ENCODE measurements at places on chromosomes 5 and 9.

DNA sequence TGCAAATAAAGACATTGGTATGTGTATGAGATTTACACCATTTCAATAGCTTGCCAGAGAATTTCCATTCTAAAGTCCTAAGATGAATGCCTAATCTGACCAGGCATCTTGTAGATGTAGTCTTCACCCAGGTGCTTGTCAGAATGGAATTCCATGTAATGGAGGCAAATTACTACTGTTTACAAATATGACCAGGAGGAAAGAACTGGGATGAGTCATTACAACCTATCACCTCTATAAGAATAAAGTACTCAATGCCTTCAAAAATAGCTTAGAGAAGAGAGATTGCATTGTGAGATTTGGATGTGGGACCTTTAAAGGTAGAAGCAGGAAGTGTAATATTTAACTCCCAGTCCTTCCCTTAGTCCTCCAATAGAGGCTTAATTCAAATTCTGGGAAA is 507.0 kb upstream of the PTGER4 start:
- DNase-seq = no peak

DNA sequence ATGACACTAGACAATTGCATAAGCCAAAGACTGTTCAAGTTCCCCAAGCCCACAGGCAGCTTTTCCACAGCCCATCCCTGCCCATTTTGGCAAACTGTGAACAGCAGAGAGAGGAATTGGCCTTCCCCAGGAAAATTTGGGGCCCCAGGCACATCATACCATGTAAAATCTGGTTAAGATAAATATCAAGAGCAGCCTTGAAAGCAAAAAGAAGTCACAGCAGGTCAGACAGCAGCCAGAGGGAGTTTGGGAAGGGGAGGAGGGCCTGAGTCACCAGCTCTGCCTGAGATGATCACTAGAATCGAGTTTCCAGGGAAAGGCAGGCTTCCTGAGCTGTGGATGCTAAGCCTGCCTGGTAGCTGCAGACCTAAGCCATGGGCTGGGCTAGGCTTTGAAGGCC is 179.2 kb downstream of the RFK start:
- no peak for DNase-seq

DNA sequence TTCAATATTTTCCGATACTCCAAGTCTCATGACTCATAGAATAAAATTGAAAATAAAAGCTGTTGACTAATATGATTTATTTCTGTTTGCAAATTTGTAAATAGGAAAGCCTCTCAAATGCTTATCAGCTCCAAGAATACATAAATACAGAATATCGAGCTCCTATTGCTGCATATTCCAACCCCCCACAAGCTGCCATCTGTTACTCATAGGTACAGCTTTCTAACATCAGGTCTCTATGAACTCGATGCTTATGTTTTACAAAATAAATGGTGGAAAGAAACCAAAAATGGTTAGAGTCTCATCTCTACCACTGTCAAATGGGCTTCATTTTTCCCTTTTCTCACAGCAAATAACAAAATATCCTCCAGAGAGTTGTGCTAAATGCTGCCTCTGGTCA is 631.6 kb upstream of the CDH18 start:
- DNase-seq = no peak

DNA sequence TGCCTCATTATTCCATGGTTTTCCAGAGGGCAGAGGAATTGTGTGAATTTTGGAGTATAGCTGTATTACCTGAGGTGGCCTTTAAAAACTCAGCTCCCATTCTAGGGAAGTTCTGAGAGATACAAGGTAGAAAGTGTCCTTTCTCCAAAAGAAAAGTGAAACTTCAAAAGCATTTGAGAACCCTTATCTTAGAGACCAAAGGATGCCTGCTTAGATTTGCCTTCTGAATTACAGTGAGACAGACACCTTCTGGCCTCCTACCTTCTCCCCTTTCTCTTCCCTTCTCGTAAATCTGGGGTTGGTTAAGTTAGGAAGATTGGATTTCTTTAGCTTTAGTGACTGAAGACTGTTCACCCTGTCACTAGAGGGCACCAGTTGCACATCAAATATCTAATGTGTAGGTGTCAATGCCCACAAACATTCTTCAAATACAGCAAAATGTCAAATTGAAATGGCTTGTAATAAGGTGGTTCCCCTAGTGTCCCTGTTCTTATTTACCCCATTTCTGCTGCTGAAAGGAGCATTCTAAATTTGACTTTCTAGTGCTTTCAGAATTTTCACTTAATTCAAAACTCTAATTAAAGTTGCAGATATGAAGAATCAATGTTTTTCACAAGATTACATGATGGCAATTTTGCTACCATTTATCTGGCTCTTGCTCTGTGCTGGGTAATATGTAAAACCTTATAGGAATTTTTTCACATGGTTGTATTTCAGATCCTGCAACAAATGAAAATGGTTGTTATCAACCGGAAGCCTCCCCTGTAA is 46.7 kb downstream of the PRRC1 start:
- peak; percentile 50 for DNase-seq

DNA sequence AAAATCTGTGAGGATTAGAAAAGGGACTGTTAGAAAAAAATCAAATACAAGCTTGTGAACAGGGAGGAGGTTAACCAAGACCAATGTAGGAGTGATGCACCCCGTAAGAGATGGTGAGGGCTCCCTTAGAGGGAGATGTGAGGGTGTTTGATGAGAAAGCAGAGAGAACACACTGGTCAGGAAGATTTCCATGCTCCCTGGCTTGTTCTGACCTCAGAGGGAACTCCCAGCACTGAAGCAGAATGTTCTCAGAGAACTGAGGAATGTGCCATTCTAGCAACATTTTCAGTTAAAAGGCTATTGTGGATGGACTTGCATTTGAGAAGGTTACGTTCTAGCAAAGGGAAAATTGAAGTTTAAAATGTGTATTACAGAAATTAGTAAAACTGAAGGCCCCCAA is 110.6 kb downstream of the HTR4 start:
- DNase-seq = no peak

All from D341Med (cell line).